ENCODE measurements at places on chromosomes 13 and 19. TPM values are rescaled to one million over a fixed set of nuclear protein-coding genes. Genes with fewer than 3 reads are reported as not detected.

Gene SLC17A7
- not detected for total RNA-seq

Gene RASL11A
- 2.1 TPM for total RNA-seq

Gene ZNF615
- 6.1 TPM for total RNA-seq

Gene LILRB3
- total RNA-seq, result not detected

Gene PNMA8A
- 3.3 TPM for total RNA-seq

Gene C3
- 6.1 TPM for total RNA-seq
